Aorta (tissue), 5 donors: ENCODE measurements at places on chromosomes 12 and 14.

DNA sequence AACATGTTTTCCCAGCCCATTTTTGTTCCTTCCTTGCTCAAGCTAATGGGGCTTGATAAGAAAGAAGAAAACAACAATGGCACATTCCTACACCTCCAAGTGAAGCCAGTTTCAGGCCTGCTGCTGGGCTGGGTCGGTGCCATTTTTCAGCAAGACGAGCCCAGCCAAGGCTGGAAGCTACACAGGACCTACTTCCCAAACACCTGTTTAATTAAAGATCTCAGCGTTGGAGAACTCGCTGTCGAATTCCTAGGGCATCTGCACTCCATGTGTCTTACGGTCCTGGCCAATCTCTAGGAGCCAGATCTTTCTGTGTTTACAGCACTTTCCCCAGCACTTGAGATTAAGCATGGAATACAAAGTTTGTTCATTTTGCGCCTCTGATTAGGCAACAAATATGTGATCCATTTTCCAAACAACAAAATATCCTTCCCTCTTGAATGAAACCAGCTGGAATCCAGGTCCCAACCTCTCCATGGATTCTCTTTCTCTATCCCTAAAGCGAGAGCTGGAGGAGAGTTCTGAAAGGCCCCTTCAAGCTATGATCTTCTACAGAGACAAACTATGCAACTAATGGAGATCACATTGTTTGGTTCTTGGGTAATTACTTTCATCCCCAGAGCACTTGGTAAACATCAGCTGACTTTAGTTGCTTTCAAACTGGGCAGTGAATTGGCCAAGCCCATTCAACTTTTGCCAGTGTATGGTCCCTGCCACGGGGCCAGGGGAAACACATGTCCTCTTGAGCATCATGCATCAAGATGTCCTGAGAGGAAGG, 34.3 kb upstream of the TC2N start:
- no peaks in the 10 kb centered on the region for H3K36me3 ChIP-seq
- DNase-seq: no peak
- peak overlapping the region; percentile 90 for H3K27ac ChIP-seq
- no peak overlapping the region for H3K4me3 ChIP-seq
- H3K27me3 ChIP-seq: no peaks in the 10 kb centered on the region

DNA sequence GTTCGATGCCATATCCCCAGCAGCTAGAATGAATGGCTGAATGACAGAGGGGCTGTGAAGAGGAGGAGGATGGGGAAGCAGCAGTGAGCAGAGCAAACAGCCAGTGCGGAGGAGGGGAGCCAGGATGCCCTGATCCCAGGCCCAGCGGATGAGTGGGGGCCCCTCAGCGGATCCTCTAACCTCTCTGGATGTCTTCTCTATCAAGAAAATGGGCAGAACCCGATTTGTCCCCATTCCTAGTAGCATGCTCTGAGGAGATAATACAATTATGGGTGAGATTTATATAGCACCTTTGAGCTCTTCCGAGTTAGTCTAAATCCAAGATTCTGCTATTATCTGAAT, 30.0 kb upstream of the RPLP0 start:
- no peaks in the 10 kb centered on the region for H3K27me3 ChIP-seq
- no peaks in the 10 kb centered on the region for H3K36me3 ChIP-seq
- H3K27ac ChIP-seq: peak overlapping the region; percentile 94
- H3K4me3 ChIP-seq: no peak overlapping the region

- H3K27me3 ChIP-seq: no peaks in the 10 kb centered on the region
- no peaks in the 10 kb centered on the region for H3K4me1 ChIP-seq
- DNase-seq: no peak
- no peak overlapping the region for H3K27ac ChIP-seq
- H3K4me3 ChIP-seq: no peak overlapping the region
Observed at GRCh38 chr12:93153321-93153720, 224.2 kb upstream of the EEA1 start.

GRCh38 chr14:24785698-24786097, 151.7 kb upstream of the GZMB start:
- H3K27me3 ChIP-seq: no peaks in the 10 kb centered on the region
- DNase-seq: no peak
- no peak overlapping the region for H3K4me3 ChIP-seq
- H3K4me1 ChIP-seq: no peaks in the 10 kb centered on the region

DNA sequence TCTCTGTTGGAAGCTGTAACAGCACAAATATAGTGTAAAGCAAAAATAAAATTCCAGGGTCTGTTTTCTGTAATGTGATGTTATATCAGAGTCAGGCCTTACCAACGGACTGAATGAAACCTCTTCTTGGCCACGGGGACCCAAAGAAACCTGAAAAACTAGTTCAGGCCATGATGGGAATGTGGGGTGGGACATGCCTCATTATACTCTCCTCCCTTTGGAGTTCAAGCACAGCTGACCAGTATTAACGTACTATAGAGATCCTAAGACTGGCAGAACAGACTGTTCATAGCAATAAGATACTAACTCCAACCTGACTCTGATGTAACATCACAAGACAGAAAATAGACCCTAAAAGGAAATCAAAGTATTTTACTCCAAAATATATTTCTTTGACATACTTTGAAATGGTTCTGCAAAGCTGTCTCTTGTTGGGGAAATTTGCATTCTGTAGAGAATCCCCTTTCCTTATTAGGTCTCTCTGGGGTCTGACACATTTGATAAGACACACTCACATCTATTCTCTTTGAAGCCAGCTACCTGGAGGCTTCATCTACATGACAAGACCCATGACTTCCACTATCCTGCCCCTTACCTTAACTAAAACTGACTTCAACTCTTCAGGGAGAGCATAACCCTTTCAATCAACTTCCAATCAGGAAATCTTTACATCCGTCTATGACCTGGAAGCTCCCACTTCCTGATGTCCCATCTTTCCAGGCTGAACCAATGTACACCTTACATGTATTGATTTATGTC, 444.6 kb downstream of the SOX5 start:
- no peaks in the 10 kb centered on the region for H3K36me3 ChIP-seq
- no peaks in the 10 kb centered on the region for H3K27me3 ChIP-seq
- no peak for DNase-seq
- H3K4me1 ChIP-seq: no peaks in the 10 kb centered on the region
- no peak overlapping the region for H3K4me3 ChIP-seq

GRCh38 chr12:92146497-92147224, 1.0 kb upstream of the BTG1 start:
- no peaks in the 10 kb centered on the region for H3K4me1 ChIP-seq
- H3K27ac ChIP-seq: peak overlapping the region; percentile 90
- no peak for DNase-seq

GRCh38 chr12:91662021-91662420, 479.4 kb upstream of the DCN start:
- no peaks in the 10 kb centered on the region for H3K27me3 ChIP-seq
- no peak overlapping the region for H3K27ac ChIP-seq
- no peaks in the 10 kb centered on the region for H3K36me3 ChIP-seq
- no peak for DNase-seq
- no peaks in the 10 kb centered on the region for H3K4me1 ChIP-seq
